ENCODE measurements at places on chromosomes 1 and 21.

- DNase-seq, result no peak
Observed at GRCh38 chr1:6950001-6950765, 164.9 kb downstream of the CAMTA1 start.

DNA sequence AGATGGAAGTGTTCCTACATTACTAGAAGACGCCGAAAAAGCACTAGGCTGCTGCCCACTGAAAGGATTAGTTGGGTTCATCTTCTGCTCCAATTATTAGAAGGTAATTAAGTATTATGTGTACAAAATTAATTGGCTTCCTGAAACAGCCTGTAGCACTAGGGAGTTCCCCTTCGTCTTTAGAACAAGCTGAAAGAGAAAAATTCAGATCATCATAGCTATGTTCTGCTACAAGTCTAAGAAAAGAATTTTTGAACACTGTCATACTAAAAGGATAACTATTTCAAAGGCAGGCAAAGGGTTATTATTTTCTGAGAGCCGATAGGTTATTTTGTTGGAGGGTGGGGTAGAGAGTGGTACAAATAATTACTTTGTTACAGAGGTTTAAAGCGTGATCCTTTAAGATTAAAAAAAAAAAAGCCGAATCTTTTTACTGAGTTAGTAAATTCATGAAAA lies at the start of gene MCM3AP:
MCM3AP (minus strand) TSS at position 406 of the 456 bp plus-strand sequence; CDS start at position 81, 325 bp downstream.
- no peak for DNase-seq

DNA sequence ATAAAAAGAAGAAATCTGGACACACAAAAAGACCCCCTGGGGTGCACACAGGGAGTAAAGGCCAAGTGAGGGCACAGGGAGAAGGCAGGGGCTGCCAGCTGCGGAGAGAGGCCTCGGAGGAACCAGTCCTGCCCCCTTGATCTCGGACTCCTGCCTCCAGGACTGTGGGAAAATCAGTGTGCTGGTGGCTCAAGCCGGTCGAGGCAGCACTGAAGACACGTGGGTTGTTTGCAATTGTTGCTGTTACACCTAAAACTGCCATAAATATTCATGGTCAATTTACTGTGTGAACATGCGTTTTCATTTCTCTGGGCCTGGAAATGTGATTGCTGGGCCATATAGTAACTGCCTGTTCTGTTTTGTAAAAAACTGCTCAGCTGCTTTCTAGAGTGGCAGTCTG lies 18.5 kb downstream of the IBA57 start:
- no peak for DNase-seq

DNA sequence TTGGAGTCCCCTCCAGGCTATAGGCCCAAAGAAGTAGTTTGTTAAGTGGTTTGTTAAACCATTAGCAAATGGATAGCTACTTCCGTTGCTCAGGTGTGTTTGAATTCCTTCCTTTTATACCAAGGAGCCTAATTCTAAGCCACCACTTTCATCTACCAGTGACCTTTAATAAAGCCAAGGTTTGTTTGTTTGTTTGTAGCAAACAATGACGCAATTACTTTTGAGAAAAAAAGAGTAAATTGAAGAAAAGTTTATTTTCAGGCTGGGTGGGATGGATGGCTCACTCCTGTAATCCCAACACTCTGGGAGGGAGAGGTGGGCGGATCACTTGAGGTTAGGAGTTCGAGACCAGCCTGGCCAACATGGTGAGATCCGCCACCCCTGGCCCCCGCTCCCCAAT lies 30.8 kb upstream of the RD3 start:
- no peak for DNase-seq
